NCI-H1092 (cell line): ENCODE measurements at places on chromosomes 2 and 18.

DNA sequence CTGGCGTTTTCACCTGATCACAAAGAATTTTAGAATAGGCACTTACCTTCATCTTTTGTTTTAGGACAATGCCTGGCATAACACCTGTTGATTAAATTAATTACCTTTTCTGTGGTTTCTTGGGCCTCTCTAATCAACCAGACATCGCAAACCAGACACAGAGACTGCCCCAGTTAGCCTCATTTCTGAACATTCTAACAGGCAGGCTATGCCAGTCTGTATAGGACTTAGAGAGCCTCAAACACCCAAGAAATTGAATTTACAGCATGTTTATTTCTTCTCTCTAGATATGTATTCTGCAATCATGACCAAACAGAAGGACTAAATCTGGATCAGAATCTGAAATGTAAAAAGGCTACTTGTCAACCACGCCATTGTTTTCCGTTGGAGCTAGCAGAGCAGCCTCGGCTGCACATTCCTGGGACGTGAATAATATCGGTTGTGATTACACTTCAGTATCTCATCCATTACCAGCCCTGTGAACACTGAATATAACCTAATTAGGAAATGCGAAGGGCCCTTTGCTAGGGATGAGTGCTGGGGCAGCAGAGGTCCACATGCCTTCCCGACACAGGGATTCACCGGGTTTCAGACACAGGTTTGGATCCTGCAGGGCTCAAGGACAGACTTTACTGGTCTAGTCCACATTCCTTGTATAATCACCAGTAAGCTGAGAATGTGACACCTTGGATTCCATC is 17.5 kb upstream of the CDC42EP3 start:
- DNase-seq: no peak

- no peak for DNase-seq
Observed at GRCh38 chr2:54586062-54586461, 129.9 kb downstream of the SPTBN1 start.

DNA sequence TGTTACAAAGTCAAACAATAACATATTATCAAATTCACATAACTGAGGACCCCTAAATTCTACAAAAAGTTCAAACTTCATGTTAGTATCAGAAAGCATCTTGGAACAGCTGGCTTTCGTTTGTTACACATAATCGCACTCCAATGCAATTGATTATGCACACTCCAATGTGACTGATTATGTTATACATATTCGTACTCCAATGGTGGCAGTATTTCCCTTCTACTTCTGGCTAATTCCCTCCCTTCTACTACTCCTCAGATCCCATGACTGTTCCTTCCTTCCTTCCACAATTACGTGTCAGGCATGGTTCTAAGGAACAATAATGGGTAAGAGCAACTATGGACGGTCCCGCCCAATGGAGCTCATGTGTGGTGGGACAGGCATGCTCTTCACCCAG is 137.1 kb upstream of the CCDC150 start:
- no peak for DNase-seq

GRCh38 chr18:78670778-78671391 is 308.7 kb upstream of the SALL3 start:
- DNase-seq: no peak
